Memory B cell (primary cell): ENCODE measurements at places on chromosomes 12 and 14.

GRCh38 chr12:56296295-56296694 is 3.8 kb downstream of the CS start:
- DNase-seq: no peak

GRCh38 chr14:34742270-34743115 is 28.1 kb upstream of the CFL2 start:
- DNase-seq: no peak

DNA sequence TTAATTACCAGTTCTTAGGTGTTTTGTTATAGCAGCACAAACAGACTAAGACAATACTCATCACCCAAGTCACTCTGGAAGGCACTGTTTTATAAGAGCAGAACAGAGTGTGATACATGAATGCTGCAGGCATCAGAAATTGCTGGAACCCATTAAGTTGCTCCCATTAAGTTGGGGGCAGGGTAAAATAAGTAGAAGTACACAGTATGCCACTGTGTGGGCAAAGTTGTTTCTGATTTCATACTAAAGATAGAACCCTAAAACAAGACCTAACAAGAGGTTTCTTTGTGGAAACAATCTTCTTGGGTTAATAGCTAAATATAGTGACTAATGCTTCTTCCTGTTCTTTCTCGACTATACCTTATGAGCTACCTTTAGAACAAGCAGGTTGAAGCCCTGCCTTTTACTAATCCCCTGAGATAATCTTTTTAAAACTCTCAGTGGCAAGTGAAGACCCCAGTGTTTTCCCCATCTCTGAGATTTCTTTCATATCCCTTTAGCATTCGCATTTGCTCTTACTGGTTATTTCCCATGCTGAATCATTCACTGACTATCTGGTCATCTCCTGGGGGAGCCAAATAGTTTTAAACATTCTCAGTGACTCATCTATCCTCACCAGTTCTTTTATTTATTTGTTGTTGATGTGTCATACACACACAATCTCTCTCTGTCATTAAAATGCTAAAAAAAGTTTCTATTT is 52.3 kb downstream of the SOCS2 start:
- no peak for DNase-seq

DNA sequence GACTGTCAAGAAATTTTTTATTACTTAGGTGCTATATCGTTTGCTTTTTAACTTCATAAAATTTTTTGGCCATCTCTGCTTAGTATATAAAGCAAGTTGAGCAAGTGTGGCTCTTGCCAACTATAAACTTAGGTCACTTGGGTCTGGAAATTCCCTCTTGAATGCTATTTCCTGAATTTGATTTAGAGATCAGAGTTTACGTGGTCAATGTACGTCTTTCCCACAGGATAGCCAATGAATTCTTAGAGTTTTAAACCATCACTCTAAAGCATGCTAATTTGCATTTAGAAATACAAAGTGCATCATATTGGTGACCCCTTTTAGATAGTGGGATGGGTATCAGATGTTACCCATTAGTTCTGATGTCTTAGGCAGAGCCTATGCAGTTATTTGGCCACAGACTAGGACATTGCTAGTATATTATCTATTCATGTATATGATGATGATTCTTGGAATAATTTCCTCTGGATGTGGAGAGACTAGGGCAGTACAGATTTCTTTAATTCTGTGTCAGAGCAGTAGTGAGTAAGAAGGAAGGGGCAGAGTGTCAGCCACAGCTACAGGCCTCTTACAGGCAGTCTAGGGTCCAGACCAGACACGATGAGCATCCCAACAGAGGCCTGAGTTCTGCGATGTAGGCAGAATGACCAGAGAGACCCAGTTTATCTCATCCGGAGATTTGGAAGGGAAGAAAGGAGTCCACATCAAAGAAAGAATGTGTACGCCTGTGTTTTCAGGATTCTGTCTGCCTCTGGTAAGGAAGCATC is 30.3 kb downstream of the SCN8A start:
- no peak for DNase-seq

- no peak for DNase-seq
Measured at GRCh38 chr12:30905463-30906009, 21.0 kb upstream of the TSPAN11 start.

GRCh38 chr14:21098076-21098891 is at the start of gene ZNF219:
ZNF219 (minus strand) TSS chr14:21098655; CDS start chr14:21093591, 5,064 bp downstream.
- DNase-seq: no peak
